ENCODE measurements at places on chromosomes 5 and 9.

DNA sequence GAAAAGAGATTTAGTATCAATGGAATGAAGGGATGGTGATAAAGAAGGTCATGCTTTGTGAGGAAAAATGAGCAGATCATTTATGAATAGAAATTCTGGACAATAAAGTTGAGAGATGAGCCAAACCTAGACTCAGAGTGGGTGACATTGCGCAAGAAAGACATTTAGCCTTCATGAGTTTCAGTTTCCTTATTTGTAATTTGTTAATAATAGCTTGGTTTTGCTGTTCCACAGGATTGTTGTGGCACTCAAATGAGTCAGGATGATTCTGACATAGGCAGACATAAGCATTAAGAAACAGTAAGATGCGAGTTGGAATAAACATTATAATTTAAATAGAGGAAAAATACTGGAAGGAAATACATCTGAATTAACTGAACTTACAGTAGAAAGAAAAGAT, 34.8 kb downstream of the ITGA2 start:
- H3K4me3 ChIP-seq, result no peak overlapping the region
- H3K4me1 ChIP-seq, result no peaks in the 10 kb centered on the region
- DNase-seq, result no peak

DNA sequence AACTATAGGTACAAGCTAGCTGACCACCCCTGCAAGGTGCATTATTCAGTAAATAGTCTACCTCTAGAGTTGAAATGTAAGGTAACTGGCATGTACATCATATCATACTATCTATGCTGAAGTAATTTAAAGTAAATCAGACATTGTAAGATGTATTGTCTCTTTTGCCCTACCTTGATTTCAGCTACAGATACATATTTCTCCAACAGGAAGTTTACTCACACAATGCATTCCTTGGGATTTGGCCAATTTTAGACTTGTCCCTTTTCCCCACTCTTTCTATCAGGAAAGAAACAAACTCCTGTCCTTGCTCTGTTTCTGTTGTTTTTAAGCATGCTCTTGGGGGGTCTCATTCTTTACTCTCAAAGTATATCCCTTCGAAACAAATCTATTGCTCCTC, 58.5 kb upstream of the TSLP start:
- no peak overlapping the region for H3K27ac ChIP-seq
- no peak for DNase-seq
- no peaks in the 10 kb centered on the region for H3K4me1 ChIP-seq
- no peak overlapping the region for H3K4me3 ChIP-seq
- no peaks in the 10 kb centered on the region for H3K36me3 ChIP-seq

- peak overlapping the region; percentile 92 for H3K27ac ChIP-seq
- no peak for DNase-seq
- H3K4me3 ChIP-seq, result no peak overlapping the region
- H3K27me3 ChIP-seq, result no peaks in the 10 kb centered on the region
- H3K36me3 ChIP-seq, result peaks cover 45% of the 10 kb centered on the region
These were observed 15.0 kb downstream of the NINJ1 start for GRCh38 chr9:93118863-93119702.

DNA sequence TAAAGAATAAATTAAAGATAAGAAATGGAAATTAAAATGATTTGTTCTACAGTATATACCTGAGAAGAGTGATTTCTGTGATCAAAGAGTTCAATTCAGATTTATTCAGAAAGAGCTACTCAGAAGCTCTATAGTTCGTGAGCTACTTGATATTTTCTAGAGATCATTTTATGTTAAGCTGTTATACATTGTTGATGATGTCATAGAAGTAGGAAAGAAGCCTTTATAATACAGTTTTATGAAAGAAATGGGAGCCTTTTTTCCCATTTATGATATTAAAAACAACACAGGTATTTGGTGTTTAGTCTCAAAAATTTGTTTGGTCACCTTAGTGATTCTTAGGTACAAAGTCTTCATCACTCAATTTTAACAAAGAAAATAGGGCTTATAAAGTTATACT, 20.8 kb downstream of the RNF14 start:
- peaks cover 46% of the 10 kb centered on the region for H3K36me3 ChIP-seq
- no peak overlapping the region for H3K4me3 ChIP-seq
- no peak for DNase-seq
- H3K27me3 ChIP-seq, result no peaks in the 10 kb centered on the region

DNA sequence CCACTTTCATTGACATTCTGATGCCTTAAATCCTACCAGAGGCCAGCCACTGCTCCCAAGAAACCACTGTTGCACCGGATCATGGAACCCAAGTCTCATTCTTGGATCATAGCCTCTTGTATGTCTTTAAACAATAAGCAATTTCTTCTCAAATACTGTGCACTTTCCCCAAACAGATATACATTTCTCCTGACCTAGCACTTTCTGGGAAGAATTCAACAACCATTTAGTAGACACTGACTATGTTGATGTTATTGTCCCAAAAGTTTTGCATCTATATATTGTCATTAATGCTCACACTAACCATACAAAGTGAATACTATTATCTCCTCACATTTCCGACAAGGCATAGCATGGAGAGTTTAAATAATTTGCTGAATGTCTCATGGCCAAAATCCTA, 123.3 kb downstream of the GNAQ start:
- no peak for DNase-seq
- no peak overlapping the region for H3K27ac ChIP-seq
- H3K4me3 ChIP-seq, result no peak overlapping the region
- peaks cover 12% of the 10 kb centered on the region for H3K27me3 ChIP-seq
- H3K36me3 ChIP-seq, result no peaks in the 10 kb centered on the region

DNA sequence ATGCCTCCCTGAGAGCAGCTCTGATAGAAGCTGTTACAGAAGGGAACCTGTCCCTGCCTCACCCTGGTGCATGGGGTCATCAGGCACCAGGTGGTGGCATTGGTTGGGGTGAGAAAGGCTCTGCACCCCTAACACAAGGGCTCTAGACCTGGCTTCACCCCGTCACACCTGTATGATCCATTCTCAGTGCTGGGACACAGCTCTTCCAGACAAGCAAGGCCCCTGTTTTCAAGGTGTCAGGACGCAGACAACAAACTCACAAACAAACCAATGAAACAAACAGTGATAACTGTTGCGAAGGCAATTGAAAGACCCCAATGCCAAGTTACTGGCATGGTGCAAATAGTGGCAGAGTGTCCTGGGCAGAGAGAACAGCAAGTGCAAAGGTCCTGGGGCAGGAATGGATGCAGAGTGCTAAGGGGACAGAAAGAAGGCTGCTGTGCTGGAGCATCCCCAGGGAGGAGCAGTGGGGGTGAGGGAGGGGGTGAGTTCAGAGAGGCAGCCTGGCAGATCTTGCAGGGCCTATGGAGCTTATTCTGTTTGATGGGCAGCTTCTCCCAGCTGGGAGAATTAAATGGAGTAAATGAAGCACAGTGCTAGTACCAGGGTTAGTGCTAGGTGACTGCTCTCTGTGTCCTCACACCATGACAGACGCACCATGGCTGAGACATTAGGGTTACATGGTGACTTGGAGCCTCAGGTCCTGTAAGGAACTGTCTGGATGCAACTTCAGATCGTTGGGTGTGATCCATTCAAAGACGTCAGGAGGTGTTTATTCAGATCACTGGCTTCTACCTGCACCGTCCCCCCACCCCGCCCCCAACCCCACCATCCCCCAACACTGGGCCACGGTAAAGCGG, 67.9 kb upstream of the UNC5A start:
- DNase-seq, result no peak
- no peaks in the 10 kb centered on the region for H3K36me3 ChIP-seq
- H3K27ac ChIP-seq, result no peak overlapping the region
- peaks cover 72% of the 10 kb centered on the region for H3K27me3 ChIP-seq

DNA sequence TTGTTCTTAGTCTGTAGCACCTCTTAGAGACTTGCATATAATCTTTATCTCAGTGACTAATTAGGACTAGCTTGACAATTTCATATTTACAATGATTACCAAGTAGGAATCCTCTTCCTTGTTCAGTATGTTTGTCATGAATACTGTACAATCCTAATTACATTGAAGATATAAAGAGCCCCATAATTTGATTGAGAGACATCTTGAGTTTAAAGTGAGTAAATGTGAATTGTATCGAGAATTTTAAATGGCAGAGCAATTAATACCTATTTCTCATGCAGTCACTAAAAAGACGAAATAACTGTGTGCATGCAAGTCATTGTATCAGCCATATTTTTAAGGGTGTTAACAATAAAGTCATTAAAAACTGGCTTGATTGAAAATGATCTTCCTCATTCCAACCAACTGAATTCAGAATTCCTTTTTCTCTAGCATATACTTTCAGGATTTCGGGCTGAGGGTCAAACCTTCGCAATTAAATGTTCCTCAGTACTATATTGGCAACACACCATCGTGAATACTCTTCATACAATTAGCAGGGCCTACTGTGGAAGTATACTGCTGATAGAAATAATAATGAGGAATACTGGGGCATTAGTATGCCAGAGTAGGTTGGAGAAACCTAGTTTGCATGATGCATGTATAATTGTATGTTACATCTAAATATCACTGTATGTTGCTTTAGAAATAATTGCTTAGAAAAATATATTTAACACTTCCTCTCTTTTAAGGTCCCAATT, 284.7 kb upstream of the TMEM161B start:
- no peak overlapping the region for H3K4me3 ChIP-seq
- H3K27me3 ChIP-seq, result peaks cover 5% of the 10 kb centered on the region
- no peaks in the 10 kb centered on the region for H3K36me3 ChIP-seq
- H3K27ac ChIP-seq, result no peak overlapping the region
- DNase-seq, result no peak
- peaks cover 3% of the 10 kb centered on the region for H3K4me1 ChIP-seq

GRCh38 chr5:65811885-65812284, 89.9 kb downstream of the NLN start:
- no peak overlapping the region for H3K4me3 ChIP-seq
- DNase-seq, result no peak
- no peaks in the 10 kb centered on the region for H3K27me3 ChIP-seq
- H3K27ac ChIP-seq, result no peak overlapping the region
- H3K36me3 ChIP-seq, result peaks cover 63% of the 10 kb centered on the region

DNA sequence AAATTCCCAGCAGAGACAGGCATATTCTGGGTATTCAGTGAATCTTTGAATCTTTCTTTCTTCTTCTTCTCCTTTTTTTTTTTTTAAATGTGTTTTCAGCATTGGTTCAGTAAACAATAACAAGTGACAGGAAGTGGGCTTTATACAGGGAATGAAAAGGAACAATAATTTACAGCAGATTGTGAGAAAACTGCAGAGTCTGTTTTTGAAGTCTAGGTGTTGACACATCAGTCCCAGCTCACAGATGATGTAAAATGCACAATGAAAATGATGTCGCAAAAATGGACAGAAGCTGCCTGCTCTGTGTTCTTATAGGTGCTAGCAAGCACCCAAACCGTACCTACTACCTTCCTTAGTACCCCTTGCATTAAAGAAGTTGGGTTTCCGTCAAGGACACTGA, 38.8 kb downstream of the TNC start:
- no peak overlapping the region for H3K27ac ChIP-seq
- peaks cover 4% of the 10 kb centered on the region for H3K27me3 ChIP-seq
- DNase-seq, result no peak
- H3K36me3 ChIP-seq, result no peaks in the 10 kb centered on the region

DNA sequence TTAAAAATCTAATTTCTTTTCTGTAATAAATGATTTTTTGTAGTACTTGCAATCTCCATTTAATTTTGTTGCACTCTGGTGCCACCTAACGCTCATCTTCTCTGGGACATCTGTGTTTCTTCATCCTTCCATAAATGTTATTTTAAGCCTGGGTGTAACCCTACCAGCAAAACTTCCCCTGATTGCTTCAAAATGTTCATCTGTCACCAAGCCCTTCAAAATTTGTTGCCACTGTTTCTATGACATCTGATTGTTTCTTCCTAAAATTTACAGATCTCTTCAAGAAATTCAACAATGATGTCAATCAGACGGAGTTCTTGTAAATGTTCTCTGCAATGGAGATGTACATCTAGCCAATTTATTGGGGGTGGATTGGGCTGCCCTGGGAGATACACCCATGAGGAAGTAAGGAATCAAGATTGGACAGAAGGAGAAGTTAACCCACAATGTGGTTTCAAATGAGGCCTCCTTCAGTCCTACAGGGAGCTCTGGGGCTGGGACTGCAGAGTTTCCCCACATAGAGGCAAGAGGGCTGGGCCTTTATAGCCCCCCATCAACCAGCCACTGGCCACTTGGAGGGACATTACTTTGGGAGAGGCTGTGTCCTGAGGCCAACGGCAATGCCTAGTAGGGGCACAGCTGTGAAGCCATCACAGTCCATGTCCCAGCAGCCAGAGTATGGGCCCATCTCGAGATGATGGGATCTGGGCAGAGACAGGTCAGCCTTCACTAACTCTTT, 23.3 kb downstream of the MCTP1 start:
- no peaks in the 10 kb centered on the region for H3K27me3 ChIP-seq
- H3K27ac ChIP-seq, result no peak overlapping the region
- no peak overlapping the region for H3K4me3 ChIP-seq

DNA sequence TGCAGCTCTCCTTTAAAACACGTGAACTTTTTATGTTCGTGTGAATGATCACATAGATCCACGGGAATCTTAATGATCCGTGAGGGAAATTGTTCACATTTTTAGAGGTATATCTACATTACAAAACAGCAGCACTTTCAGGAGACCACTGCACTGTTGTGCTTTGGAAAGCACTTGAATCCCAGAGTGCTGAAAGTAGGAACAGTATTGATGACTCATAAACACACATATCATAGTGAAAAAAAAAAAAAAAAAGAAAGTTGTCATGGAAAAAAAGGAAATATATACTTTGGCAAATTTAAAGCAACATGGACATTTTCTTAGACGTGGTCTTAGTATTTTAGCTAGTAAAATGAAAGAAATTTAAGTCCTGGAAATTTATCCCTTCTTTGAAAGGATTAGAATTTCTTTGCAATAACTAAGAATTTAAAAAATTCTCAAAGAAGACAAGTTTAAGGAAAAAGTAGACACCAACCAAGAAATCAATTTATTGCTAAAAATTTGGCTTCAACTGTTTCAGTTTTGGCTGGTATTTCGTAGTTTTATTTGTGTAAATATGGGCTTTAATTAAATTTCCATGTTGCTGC, 55.4 kb downstream of the ADGRV1 start:
- H3K27ac ChIP-seq, result no peak overlapping the region
- H3K36me3 ChIP-seq, result no peaks in the 10 kb centered on the region
- H3K4me3 ChIP-seq, result no peak overlapping the region

GRCh38 chr5:154087260-154087659, 48.5 kb downstream of the MFAP3 start:
- no peaks in the 10 kb centered on the region for H3K36me3 ChIP-seq
- DNase-seq, result no peak
- H3K4me3 ChIP-seq, result no peak overlapping the region
- H3K27ac ChIP-seq, result no peak overlapping the region
- no peaks in the 10 kb centered on the region for H3K4me1 ChIP-seq
- peaks cover 9% of the 10 kb centered on the region for H3K27me3 ChIP-seq

- no peaks in the 10 kb centered on the region for H3K27me3 ChIP-seq
- H3K36me3 ChIP-seq, result peaks cover 9% of the 10 kb centered on the region
- peaks cover 2% of the 10 kb centered on the region for H3K4me1 ChIP-seq
- DNase-seq, result no peak
- H3K4me3 ChIP-seq, result no peak overlapping the region
- H3K27ac ChIP-seq, result no peak overlapping the region
These were observed 174.8 kb upstream of the CLINT1 start for GRCh38 chr5:158033724-158034123.
